ENCODE measurements at places on chromosomes 4 and X.

GRCh38 chr4:666822-667544 is 7.1 kb downstream of the ATP5ME start:
- no peak for DNase-seq

DNA sequence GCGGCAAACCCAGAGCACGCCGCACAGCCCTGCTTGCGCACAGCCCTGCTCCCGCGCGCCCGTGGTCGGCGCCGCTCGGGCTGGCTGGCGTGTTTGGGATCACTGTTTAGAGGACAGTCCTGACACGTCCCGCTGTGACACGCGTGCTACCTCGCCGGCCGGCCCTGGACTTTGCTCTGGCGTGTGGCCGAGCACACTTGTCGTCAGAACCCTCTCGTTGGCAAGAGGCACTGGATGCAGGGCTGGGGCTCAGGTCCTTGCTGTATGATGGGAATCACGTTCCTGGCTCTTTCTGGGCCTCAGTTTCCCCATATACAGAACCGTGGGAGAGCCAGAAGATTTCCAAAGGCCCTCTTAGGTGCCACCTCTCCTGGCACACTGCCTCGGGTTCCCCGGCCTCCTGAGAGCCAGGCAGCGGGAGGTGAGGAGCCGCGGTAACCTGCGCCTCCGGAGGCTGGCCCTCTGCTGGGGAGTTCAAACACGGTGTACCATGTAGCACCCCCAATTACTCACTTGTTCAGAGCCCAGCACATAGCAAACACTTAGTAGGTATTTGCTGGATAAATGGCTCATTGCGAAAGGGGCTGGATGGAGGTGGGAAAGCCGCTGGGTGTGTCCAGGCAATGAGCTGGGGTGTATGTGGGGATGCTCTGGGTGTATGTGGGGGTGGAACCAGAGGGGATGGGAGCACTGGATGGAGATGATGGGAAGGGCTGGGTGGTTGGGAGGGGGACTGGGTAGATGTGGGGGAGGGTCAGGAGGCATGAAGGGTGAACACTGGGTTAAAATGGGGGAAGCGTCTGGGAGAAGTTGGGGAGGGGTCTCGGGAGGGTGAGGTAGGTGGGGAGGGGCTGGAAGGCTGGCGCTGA is 76.6 kb downstream of the HTRA3 start:
- peak; percentile 49 for DNase-seq

- DNase-seq: peak; percentile 44
Observed at GRCh38 chr4:140048419-140048995, 105.5 kb downstream of the MAML3 start.

GRCh38 chr4:169351872-169352271 is 81.1 kb upstream of the SH3RF1 start:
- DNase-seq: no peak

DNA sequence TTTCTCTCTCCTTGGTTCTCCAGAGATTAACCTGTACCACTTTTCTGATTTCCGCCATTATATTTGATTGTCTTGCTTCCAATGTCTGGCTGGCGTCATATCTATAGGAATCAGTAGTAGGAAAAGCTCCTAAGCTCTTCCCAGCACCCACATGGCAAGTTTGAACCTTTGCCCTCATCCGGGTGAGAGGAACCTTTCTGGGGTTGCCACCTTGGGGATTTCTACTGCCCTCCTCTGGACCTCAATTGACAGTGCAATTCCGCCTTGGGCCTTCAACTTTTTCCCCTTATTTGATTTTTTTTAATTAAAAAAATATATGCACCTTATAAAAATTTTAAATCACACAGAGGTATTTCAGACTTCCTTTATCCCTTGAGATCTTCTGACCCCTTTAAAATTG is 2.0 kb upstream of the CXorf66 start:
- peak; percentile 48 for DNase-seq
